ENCODE measurements at places on chromosomes 6 and 20.

- DNase-seq = no peak
Observed at GRCh38 chr20:14716351-14716801, 379.0 kb upstream of the FLRT3 start.

DNA sequence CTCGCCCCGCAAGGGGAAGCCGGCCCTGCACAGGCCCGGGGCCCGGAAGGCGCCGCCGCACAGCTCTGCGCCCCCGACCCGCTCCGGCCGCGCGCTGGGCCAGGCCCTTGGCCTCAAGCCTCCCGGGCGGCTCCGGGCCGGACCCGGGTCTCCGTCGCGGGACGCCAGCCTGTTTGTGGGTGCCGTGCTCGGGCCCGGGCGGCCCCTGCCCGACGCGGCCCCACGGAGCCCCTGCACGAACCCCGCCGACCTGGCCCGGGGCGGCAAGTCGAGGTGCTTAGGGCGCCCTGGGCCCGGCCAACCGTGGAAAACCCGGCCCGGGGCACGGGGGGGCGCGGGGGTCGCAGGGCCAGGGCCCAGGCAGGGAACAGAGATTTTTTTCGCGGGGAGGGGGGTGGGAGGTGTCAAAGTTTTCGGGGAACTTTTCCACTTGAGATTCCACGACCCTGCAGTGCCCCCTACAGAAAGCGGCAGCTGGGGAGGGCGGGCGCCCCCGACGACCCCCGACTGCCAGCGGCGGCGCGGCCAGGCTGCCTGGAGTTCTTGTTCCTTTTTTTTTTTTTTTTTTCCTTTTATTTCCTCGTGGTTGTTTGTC, 805 bp upstream of the STX16 start:
- no peak for DNase-seq

DNA sequence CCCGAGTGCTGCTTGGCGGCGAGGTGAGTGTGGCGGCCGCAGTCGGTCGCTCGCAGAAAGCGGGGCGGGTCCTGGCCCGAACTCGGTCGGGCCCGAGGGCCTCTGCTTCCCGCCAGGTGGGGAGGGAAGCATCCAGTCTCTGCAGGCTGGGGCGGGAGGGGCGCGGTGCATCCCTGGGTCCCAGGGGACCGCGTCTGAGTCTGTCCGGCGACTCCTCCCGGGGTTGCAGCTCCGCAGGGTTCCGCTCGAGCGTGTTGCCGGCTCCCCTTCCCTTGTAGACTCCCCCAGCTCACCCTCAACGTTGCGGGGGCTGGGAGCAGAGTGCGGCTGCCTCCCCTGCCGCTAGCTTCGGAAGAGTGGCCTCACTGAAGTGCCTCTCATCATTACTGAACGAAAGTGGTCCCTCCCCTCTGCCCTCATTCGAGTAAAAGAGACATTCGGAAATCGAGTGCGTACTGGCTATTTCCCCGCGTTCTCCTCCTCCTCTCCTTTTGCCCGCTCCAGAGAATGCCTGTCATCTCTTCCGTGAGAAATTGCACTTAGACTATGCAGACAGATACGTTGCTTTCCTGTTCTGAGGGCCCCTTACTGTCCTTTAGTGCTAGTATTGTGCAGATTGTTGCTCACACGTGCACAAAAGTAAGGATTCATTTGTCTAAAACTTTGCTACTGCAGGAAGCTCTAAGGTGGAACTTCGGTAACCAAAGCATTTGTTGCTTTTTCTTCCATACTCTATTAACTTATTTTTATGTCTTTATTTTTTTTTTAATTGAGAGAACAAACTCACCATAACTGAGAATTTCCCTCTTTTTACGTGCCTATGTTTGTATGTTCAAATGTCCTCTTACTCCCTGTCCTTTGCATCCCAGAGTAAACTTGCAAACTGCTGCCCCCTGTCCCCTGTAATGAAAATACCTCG, 751 bp downstream of the MAP3K4 start:
- no peak for DNase-seq

DNA sequence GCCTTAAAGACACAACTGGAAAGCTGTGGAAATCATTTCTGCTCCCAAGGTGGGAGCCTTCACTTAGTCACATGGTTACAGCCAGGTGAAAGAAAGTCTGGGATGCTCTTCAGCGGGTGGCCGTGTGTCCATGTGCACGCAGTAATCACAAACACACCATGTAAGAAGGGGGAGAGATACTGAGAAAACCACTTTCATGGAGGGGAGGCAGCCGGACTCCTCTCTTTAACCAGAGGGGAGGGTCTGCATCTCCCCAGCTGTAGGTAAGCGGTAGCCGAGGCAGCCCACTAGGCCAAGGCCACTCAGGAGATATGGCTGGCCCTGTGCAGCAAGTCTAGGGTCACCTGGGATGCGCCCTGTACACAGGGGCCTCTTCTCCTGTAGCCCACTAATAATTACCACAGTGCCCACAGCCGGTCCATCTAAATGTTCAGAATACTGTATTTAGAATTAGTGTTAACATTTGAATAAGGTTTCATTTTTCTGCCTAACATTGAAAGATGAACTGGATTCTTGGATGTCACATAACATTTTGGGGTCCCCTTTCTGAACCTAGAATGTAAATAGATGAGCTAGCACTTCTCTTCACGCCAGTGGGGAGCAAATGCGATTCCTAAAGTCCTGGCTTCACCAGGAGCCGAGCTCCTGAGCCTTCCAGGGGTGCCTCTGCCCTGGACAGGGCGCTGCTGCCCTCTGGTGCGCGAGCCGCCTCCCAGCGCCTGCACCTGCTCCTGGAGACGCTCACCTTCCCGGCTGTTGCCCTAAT, 15.9 kb downstream of the GPR31 start:
- no peak for DNase-seq

DNA sequence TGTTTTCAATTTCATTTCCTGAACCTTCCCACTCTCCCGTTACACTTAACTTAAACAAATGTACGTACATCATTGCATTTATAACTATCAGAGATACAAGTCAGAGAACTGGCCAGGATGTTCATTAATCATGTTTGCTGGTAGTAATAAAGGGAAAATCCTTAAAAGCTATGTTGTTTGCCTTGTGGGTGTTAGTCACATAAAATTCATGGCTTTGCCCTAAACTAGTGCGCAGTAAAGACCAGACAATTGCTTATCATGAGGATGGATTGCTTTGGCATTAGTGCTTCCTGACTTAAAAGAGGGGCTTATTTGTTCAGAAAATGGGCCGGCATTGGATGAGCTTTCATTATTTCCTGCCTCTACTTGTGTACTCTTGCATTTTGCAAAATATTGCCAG, 1037.3 kb upstream of the FLRT3 start:
- DNase-seq = no peak

DNA sequence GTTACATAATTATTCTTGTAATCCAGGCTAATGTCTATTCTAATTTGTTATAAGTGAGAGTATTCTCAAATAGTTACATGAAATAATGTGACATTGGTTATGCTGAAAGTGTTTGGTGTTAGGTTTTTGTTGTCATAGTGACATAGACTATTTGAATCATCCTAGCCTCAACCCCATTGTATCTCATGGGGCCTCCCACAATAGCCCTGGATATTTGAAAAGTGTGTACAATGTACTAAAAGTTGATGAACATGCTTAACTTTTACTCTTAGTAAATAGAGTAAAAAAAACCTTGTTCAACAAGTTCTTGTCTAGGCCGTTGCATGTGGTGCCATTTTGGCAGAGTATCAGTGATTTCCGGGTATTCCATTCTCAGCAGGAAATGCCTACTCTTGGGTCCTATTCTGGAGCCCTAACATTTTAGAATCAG, 83.0 kb downstream of the RTN4IP1 start:
- no peak for DNase-seq

DNA sequence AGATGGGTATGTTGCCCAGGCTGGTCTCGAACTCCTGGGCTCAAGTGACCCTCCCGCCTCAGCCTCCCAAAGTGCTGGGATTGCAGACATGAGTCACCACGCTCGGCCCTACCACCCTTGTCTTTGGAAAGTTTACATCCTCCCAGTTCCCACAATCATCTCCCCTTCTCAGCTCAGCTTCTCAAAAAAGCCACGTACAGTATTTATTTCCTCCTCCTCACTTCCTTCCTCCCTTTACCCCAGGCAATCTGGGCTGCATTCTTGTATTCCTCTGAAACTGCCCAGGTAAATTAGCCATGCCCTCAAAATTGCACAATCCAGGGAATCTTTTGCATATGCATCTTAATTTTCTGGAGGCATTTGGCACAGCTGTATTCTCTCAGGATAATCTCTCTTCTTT, 7.4 kb upstream of the SLC23A2 start:
- no peak for DNase-seq

DNA sequence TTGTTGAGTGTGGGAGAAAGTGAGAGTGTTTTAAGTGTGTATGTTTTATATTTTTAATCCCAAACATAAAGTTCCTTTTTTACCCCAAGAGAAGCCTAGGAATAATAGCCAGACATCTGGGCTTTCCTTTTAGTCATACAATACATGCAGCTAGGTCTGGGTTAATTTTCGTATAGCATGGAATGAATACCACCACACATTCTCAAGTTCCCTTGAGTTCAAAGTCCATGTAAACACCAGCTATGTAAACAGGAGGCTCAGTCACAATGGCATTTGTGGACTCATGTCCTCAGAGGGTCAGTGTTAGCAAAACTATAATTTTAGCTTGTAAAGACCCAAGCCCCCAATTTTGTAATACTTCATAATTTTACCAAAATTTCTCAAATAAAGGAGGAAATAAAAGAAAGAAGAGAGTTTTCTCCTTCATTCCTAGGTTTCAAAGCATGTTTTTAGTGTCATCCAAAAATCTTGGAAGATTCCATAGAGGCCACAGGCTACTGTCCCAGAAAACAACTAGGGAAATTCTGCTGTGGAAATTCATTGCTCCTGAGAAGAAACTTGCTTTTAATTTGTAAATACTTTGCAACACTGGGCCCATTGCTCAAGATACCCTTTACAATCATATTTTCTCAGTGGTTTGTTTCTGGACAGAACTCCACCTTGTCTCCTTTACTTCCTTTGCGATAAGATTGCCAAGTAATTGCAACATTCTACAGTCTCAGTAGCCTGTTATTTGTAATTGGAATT, 671.2 kb downstream of the COL12A1 start:
- no peak for DNase-seq

DNA sequence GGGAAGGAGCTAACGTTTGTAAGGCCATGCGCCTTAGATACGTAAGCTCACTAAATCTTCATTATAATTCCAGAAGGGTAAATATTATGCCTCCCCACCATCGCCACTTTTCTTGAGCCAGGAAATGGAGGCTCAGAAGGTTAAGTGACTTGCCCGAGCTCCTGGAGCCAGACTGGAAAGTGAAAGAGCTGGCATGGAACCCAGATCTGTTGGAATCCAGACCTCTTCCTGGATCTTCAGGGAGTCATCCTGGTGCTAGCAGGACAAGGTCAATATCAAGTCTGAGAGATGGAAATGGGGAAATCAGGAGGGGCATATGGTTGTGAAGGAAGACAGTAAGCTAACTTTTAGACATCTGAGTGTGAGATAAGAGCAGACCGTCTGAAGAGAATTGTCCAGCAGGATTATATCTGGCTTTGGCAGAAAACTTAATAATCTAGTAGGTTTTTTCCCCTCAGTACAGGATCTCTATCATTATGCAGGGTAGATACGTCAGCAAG, 6.2 kb downstream of the TMEM200A start:
- DNase-seq = no peak

DNA sequence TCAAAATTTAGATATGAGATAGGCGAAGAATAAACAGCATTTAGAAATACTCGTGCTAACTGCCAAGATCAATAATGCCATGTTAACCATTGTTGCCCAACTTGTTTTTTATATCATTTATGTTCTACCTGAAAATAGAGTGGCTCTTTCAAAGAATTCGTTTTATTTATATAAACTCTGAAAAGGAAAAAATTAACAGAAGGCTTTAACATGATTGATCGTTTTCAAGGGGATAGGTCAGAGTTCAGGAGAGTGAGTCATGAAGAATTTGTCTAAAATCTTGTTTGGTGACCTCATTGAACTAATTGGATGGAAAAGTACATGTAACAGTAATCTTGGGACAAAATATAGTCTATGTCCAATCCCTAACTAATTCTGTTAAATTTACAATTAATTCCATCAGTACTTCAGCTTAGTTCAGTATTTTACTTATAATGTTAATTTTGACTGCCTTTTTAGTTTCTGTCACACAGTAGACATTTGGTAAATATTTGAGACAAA, 11.1 kb upstream of the ELOVL2 start:
- no peak for DNase-seq

DNA sequence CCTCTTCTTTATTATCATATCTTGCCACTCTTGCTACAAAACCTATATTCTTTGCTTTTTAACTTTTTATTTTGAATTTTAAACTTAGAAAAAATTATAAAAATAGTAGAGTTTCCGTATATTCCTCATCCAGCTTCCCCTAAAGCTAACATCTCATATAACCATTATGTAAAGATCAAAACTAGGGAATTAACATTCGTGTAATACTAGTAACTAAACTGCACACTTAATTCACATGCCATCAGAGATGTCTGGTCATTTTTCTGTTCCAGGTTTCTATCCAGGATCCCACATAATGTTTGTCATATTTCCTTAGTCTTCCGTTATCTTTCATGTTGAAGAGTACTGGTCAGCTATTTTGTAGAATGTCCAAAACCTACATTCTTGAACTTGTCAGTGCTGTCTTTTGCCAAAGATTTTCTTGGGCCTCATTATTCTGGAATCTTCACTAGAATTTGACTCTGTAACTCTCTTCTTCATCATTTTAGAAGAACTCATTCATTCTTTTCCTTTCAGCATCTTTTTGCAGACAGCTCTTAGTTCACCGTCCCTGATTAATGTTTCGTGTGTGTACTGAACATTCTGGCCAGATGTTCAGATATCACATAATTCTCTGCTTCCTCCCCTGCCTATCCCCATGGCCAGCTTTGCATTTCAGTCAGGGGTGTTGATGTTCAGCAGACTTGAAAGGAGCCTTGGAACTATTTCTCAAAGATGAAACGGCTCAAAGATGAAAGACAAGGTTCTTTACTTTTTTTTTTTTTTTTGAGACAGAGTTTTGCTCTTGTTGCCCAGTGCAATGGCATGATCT, 9.4 kb downstream of the CTNNBL1 start:
- no peak for DNase-seq

- DNase-seq = no peak
Observed at GRCh38 chr6:154276810-154277628, 79.6 kb downstream of the IPCEF1 start.

- DNase-seq = no peak
Observed at GRCh38 chr6:156833755-156834154, 56.6 kb downstream of the ARID1B start.

- DNase-seq = no peak
Observed at GRCh38 chr6:83578057-83578456, 65.7 kb downstream of the PRSS35 start.

GRCh38 chr6:34152042-34152524, 6.2 kb upstream of the GRM4 start:
- DNase-seq = no peak
